ENCODE measurements at places on chromosomes 12 and 14.

GRCh38 chr12:120903412-120904196 is 554 bp downstream of the SPPL3 start:
- peak; percentile 20 for DNase-seq

- DNase-seq, result no peak
Observed at GRCh38 chr14:69886453-69887242, 7.4 kb downstream of the SMOC1 start.

GRCh38 chr14:66104486-66104885 is 381.7 kb upstream of the CCDC196 start:
- DNase-seq, result no peak

DNA sequence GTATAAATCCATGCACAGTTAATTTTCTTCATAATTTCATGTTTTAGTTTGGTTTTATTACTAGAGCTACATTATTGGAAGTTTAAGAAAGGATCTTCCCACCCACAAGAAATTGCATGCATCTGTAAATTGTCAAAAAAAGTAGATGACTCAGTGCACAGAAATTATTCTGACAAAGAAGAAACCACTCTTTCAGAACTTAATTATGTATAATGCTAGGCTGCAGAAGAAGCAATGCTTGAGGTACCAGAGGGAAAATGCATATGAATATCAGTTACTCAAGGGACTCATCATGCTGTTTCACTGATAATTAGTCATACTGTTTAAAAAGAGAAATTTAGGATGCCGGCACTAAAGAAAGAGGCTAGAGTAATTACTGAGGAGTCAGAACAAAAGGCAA is 147.0 kb downstream of the SLC16A7 start:
- DNase-seq, result no peak

GRCh38 chr12:104708891-104709290 is 249.2 kb downstream of the SLC41A2 start:
- DNase-seq, result no peak

DNA sequence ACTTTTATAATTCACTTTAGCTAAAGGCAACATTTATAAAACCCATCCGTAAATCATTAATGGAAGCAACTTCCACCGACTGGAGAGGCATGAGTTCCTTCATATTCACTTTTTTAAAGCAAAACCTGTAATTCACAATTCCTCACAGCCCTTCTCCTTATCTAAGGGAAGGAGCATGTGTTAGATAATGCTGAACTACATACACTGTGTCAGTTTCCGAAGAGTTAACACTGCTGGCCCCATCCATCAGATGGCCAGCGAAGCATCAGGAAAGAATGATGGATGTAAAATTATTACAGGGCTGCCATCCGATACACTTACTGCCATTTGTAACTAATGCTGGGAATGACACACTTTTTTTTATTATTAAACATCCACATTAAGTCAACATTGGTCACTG is 392.8 kb downstream of the SOX5 start:
- DNase-seq, result no peak

DNA sequence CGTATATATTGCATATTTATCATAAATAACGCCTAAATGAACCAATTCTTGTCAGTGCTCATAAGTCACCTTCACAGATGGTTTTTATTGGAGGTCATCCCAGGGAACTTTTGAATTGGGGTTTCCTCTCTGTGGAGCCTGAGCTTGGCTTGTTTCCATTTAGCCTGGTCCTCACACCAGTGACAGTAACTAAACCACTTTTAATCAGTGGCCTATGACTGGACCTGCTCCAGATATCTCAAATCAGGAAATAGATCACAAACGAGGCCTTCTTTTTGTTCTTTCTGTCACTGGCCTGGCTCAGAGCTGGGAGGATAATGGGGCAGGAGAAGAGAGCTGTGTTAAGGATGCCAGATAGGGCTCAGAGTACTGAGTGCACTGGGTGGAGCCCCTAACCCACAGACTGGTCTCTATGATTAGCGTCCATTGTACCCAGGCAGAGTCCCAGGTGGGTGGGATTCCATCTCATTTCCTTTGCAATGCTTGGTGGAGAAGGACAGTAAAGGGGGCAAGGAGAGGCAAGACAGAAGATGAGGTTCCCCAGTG is 92.4 kb downstream of the NUAK1 start:
- DNase-seq, result no peak

GRCh38 chr12:16218934-16219751 is 58.3 kb downstream of the SLC15A5 start:
- DNase-seq, result no peak

DNA sequence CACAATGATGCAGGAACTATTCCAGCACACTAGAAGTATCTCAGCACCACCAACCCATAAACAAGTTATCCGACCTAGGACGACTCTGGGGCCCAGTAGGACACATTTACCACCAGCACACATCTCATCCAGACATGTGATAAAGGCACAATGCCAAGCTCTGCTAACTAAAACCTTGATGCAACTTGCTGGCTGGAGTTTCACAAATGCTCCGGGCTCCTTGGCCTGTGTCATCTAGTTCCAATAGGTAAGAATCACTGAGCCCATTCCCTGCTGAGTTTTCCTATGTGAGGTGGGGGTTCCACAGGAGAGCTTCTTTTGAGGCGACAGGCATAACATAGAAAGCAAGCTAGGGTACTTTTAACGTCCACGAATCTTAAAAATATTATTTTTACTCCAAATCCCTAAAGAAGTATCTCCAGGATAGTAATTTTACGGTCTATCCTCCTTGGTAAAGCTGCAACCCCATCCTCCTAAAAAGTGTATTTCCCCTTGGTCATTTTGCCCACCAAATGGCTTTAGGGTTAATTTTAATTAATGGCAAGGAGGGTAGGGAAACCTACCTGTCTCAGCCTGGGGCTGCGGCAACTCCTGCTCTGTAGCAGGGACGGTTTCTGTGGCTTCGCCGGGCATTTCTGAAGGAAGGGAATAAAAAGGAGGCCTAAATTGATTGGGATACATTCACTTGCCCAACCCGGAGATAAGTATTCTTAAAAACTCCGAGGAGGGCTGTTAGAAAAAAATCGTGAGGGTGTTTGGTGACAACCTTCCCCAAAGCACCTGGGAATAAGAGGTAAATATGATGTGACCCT is 1.0 kb downstream of the NACA start:
- DNase-seq, result no peak

GRCh38 chr12:131461096-131461495 is 249.8 kb upstream of the SFSWAP start:
- DNase-seq, result no peak

DNA sequence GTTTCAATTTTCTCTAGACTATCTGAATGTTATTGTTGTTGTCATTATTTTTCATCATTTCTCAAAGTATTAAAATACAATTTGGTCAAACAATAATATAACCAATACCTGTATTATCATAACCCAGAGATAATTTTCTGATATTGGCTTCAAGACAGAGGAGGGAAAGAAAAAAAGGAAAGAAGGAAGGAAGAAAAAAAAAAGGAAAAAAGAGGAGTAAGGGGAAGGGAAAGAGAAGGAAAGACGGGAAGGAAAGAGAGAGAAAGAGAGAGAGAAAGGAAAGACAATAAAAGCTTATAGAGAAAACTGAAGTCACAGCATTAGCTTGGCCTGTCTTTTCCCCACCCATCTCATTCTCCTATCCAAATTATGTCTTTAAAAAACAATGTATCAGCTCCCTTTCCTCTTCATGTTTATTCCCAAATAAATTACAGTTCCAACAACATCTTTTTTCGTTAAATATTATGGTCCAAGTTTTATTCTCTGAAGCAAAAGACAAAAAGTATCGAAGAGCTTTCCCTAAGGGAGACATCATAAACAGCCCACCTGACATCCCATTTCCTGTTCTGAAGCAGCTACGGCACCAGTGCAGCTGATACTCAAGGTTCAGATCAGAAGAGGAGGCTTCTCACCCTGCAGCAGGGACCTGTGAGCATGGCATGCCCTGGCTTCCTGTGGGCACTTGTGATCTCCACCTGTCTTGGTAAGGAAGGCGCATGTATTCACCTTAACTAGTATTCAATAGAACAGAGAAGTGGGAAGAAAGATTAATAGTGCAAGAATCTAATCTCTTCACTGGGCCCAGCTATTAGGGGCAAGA is 308.3 kb downstream of the DAD1 start:
- DNase-seq, result no peak

- DNase-seq, result no peak
Observed at GRCh38 chr12:81257947-81258551, 180.2 kb downstream of the ACSS3 start.

GRCh38 chr12:105850103-105850968 is 288.4 kb downstream of the NUAK1 start:
- DNase-seq, result no peak

DNA sequence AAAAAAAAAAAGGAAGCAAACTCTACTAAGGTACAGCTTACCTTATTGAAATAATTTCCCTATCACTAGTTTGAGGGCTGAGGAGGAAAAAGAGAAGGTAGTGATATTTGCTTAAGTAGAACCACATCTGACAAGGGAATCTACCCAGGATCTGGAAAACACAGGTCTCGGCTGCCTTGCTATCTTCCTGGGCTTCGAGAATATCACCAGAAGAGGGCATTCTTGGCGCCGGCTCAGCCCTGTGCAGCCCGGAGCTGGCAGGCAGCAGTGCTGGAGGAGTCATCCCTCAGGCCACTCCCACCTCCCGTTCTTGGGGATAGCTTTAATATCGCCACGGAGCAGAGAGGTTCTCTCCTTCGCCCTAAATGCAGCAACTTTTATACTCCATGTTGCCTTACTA is 1181.2 kb downstream of the VRK1 start:
- peak; percentile 64 for DNase-seq

DNA sequence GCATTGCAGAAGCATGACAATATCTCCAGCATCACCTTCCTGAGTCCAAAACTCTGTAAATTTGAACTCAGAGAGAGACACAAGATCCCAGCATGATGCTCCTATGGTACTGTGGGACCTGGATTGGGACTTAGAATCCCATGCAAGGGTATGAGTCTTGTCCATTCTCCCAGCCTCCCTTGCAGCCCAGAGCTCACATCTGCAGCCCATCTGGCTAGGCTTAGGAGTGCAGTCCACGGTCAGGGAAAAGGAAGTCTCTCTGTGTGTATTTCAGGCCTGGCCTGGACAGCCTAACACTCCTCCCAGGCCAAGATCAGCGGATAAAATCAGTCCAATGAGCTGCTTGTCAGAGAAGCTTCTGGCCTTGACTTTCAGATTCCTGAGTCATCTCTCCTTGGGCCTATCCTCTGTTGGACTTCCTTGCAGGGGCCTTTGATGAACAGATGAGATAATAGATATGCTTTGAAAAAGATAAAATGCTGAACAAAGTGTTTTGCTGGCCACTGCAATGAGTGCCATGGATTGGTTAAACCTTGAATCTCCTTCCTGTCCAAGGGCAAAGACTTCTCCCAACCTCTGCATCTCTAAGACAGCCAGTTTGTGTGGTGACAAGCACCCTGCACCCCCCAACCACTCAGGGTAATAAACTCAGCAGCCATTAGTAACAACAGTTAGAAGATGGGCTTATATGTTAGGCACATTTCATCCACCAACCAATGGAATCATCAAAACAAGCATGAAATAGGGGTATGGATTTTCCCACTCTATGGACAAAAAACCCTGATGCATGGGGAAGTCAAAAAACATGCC is 412.8 kb upstream of the TBX3 start:
- no peak for DNase-seq

DNA sequence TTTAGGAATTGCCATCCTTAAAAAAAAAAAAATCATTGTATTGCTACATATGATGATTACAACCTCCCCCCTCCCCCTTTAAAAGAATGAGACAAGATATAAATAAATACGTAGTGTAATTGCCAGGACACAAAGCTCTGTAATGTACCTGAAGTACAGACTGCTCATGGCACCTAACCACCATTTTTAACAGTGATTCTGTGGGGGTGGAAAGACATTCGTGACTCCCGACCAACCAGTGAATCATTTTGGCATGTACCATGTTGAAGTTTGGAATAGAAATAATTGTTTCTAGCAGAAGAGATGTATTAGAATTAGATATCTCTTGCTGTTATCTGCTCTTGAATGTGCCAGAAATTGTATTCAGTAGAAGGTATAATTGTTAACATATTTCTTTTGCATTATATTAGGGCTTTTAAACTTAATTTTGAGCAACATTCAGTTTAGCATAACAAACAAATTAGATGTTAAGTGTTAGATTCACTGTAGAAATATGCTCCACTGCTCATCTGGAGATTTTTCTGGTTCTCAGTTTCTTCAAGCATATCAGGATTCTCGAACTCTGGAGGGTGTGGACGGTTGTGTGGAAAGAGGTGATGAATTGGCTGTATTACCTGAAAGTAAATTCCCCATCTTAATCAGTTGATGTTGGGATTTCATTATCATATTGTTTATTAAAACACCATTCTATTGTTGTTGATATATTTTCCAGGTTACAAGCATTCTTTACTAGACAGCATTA is 31.1 kb downstream of the FRS2 start:
- no peak for DNase-seq

DNA sequence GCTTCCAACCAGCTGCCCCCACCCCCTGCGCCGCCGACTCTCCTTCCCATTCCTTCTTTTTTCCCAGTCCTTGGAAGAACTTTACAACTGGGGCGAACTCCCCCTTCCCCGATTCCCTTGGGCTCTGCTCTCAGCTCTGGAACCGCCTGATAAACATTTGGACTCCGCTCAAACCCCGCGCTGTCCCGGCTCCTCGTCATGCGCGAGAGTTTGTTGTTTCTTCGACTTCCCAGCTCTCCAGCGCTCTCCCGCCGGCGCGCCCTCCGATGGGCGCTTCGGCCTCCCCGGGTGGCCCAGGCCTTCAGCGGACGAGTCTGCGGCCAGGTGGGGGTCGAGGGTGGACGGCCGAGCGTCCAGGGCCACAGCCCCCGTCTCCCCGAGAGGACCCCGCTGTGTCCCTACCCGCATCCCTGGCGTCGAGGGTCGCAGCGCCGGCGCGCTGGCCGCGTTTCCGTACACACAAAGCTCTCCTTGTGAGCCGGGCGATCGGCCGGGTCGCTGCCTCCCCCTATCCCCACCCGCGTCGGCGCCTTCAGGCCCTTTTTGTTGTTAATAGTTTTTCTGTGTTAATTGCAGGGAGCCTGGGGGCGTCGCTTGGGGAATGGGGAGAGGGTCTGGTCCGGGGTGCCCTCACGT is 847 bp downstream of the MMP14 start:
- peak; percentile 41 for DNase-seq

- no peak for DNase-seq
Observed at GRCh38 chr12:116186482-116187150, 90.9 kb downstream of the MED13L start.

DNA sequence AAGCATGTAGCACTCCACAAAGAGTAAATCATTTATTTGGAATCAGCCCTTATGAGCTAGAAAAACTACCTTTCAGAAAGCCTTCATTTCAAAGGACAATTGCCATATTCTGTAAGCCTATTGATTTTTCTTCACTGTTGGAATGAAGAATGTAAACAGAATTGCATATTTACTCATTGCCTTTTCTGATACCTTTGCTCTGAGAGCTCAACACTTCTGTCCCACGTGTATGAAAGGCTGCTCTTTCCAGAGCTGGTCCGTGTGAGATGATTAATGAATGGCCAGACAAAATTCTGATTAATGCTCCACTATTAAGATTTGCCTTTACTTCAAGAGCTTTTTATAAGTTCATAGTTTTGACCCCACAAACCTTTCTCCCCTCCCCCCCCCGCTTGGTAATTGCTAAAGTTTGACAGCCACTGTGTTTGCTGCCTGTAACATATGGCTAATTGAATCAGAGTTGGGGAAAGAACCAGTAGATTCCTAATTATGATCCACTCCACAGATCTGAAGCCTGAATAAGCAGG is 63.0 kb upstream of the PLEKHA5 start:
- DNase-seq, result no peak

- peak; percentile 13 for DNase-seq
Observed at GRCh38 chr12:55797068-55797467, 20.5 kb downstream of the SARNP start.

GRCh38 chr12:122139266-122139665 is 34.8 kb downstream of the IL31 start:
- DNase-seq, result no peak

GRCh38 chr12:109098183-109098604 is 797 bp downstream of the UNG start:
- DNase-seq, result no peak

Measured in neural crest cell (in vitro differentiated cells).